ENCODE measurements at places on chromosomes 4 and X.
A peak's percentile ranks its signal among the peaks of the same experiment; 100 is the strongest.

DNA sequence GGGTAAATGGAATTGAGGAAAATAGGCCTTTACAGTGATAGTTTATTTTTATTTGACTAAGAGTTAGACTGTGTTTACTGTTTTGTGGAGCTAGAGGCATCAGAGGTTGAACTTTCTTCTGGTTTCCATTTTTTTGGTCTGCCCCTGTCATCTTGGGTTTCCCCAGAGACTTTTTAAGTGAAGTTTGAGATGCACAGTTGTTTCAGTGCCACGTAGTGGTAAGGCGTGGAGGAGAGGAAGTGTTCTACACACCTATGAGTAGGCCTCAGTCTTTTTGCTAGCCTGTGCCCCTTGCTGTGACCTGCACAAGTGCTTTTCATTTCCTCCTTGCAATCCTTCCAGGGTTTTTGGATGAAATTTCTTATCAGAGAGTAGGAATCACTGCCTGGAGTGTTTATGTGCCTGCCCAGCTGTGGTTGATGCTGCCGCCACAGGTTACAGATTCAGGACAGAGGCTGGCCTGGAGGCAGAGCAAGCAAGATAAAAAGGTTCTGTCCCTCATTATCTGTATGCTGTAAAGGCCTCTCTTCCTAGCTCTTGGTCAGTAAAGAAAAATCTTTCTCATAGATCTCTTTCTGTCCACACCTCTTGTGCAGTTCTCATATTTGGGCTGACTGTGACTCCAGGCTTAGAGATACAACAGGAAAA lies 12.5 kb upstream of the HSFX4 start:
- no peak for DNase-seq

- peak; percentile 72 for DNase-seq
Observed at GRCh38 chr4:24560868-24561368, 23.4 kb downstream of the DHX15 start.

DNA sequence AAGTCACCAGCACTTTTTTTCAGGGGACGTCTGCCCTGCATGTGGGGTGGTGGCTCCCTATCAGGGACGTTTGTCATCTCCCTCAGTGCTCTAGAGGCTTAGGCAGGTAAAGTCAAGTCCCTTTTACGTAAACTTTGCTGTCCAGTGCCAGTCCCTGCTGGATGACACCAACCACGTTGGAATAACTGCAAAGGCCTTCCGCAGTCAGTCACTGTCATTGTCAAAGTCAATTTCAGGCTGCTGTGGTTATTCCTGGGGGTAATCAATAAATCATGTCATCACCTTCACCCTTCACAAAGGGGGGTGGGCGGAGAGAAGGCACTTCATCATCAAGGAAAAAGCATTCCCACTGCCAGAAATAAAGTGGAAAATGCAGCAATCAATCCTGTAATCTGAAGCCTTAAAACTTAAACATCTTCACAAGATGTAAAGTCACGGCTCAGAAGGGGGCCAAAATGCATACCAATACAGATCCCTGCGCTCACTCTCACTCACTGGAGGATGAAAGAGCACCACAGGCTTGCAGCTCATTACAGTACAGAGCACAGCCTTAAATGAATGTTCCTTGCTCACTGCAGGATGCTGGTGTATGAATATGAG lies 56.2 kb downstream of the CLDN22 start:
- DNase-seq, result peak; percentile 91

GRCh38 chr4:139184129-139184528 lies 7.1 kb upstream of the ELF2 start:
- peak; percentile 19 for DNase-seq

DNA sequence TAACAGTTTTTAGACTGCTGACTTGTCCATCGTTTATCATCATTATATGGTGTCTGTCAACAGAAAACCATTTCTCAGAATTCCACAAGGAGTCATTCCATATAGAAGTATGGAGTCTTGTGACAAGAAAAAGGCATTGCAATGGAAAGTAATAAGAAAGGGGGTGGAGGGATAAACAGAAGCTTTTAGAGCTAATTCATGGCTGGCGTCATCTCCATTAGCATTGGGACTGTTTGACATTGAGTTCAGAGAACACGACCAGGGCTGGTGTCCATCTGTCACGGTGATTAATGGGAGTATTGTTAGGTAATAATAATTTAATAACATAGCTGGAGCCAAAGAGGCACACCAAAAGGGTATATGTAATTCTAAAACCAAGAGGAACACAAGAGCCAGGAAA lies 101.9 kb upstream of the SFRP2 start:
- no peak for DNase-seq

DNA sequence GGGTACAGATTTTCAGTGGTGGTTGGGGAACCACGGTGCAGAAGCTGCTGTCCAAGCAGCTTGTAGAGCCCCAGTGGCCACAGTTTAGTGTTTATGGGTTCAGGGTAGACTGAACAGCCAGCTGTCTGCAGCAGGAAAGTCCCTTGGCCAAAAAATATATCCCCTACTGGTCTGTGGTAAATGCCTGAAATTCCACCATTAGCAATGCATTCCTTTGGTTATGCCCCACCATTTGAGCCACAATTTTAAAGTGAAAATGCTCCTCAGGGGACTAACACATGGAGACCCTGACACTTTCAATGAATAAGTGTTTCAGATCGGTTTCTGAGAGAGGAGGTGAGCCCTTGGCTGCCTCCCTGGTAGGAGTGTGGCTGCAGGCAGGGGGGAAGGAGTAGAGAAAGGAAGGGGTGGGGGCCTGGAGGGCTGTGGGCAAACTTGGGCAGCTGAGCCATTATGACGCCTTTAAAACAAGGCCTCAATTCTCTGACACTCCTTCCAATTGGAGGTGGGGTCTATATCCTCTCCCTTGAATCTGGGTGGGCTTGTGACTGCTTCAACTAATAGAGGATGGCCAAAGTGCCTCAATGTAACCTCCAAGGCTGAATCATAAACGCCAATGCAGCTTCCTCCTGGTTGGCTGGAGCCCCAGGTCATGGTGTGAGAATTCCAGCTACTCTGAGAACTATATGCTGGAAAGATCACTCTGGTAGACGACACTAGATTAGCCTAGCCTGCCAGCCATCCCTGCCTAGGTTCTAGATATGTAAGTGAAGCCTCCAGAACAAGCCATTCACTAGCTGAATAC lies 75.8 kb upstream of the ATP6AP2 start:
- peak; percentile 91 for DNase-seq

GRCh38 chr4:128653527-128654444 lies 155.7 kb upstream of the JADE1 start:
- DNase-seq, result peak; percentile 33

All from fibroblast of skin of right quadriceps (primary cell).